ENCODE measurements at places on chromosomes 2 and 18.

DNA sequence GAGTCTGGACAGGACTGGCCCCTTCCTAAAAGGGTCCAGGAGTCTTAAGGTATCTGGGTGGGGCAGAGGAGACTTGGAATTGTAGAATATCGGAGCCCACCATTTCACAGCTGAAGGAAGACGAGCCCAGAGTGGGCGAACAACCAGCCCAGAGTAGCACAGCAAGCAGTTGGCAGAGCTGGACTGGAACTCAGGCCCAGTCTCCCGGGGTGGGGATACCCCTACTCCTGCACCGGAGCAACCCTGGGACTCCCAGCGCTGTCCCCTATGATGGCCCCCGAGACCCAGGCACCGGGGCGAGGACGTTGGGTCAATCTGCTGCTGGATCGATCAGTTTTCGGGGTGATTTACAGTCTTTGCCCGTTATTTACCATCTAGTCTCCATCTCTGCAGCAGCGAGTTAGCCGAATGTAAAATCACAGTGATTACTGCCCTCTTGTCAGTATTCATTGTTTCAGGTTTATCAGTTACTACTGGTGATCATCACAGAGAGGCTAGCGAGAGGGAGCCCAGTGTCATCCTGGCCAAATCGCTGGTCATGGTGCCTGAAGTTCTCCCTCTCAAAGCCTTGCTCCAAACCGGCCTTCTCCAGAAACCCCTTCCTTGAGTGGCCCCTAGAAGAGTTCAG lies 75.3 kb downstream of the SMAD7 start:
- DNase-seq = no peak
- H3K36me3 ChIP-seq = no peaks in the 10 kb centered on the region
- H3K27me3 ChIP-seq = no peaks in the 10 kb centered on the region
- H3K4me3 ChIP-seq = no peak overlapping the region
- H3K4me1 ChIP-seq = no peaks in the 10 kb centered on the region

- no peak overlapping the region for H3K27ac ChIP-seq
- DNase-seq = no peak
- no peaks in the 10 kb centered on the region for H3K27me3 ChIP-seq
- H3K36me3 ChIP-seq = peaks cover 8% of the 10 kb centered on the region
- no peaks in the 10 kb centered on the region for H3K4me1 ChIP-seq
Observed at GRCh38 chr2:182952741-182953450, 85.4 kb downstream of the NCKAP1 start.

DNA sequence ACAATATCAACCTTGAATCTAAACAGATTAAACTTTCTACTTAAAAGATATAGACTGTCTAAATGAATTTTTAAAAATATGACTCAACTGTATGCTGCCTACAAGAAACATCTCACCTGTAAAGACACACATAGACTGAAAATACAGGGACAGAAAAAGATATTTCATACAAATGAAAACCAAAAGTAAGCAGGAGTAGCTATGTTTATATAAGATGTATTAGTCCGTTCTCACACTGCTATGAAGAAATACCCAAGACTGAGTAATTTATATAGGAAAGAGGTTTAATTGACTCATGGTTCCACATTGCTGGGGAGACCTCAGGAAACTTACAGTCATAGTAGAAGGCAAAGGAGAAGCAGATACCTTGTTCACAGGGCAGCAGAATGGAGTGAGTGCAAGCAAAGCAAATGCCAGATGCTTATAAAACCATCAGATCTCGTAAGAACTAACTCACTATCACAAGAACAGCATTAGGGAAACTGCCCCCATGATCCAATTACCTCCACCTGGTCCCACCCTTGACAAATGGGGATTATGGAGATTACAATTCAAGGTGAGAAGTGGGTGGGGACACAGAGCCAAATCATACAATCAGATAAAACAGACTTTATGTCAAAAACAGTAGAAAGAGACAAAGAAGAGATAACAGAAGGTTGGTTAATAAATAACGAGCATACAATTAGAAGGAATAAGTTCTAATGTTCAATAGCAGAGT lies 214.4 kb upstream of the SLC39A10 start:
- no peaks in the 10 kb centered on the region for H3K27me3 ChIP-seq
- no peak for DNase-seq
- no peaks in the 10 kb centered on the region for H3K36me3 ChIP-seq
- H3K4me1 ChIP-seq = no peaks in the 10 kb centered on the region
- H3K27ac ChIP-seq = no peak overlapping the region

DNA sequence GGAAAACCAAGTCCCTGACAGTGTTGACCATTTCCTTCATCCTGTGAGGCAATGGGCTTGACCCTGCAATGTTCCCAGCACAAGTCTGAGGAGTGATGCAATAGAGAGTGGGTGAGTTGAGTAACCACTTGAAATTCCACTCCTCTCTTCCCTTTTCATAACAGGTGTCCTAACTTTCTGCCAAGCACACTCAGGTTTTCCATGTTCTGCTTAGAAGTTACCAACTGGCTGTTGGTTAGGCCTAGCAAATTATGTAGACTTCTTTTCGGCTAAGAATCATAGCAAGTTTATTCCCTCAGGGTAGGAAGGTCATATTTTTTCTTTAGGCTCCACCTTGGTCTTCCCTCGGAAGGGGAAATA lies 11.5 kb downstream of the GNLY start:
- no peaks in the 10 kb centered on the region for H3K36me3 ChIP-seq
- peaks cover 12% of the 10 kb centered on the region for H3K4me1 ChIP-seq
- no peak for DNase-seq
- peak overlapping the region; percentile 74 for H3K27ac ChIP-seq
- no peaks in the 10 kb centered on the region for H3K27me3 ChIP-seq

DNA sequence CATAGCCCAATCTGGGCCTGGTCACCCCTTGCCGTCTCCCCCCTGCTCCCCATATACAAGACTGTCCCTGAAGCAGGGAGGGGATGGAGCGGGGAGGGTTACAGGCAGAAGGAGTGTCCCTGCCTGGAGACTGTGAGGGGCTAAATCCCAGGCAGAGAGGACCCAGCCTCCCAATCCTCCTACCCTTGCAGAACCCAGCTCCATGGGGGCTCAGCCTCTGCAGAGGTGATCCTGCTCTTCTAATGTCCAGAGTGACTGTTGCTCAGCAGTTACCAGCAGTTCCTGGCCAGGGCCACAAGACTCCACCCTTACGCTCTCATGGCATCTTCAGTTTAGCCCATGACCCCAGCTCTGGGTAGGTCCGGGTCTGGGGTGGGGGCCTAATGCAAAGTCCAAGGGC lies 58.1 kb downstream of the COA5 start:
- DNase-seq = no peak
- no peaks in the 10 kb centered on the region for H3K27me3 ChIP-seq
- H3K4me3 ChIP-seq = no peak overlapping the region
- H3K4me1 ChIP-seq = no peaks in the 10 kb centered on the region
- H3K36me3 ChIP-seq = peaks cover 98% of the 10 kb centered on the region

GRCh38 chr2:182020286-182021070 lies 34.8 kb downstream of the PPP1R1C start:
- H3K27ac ChIP-seq = no peak overlapping the region
- no peaks in the 10 kb centered on the region for H3K36me3 ChIP-seq
- no peaks in the 10 kb centered on the region for H3K27me3 ChIP-seq
- H3K4me3 ChIP-seq = no peak overlapping the region

DNA sequence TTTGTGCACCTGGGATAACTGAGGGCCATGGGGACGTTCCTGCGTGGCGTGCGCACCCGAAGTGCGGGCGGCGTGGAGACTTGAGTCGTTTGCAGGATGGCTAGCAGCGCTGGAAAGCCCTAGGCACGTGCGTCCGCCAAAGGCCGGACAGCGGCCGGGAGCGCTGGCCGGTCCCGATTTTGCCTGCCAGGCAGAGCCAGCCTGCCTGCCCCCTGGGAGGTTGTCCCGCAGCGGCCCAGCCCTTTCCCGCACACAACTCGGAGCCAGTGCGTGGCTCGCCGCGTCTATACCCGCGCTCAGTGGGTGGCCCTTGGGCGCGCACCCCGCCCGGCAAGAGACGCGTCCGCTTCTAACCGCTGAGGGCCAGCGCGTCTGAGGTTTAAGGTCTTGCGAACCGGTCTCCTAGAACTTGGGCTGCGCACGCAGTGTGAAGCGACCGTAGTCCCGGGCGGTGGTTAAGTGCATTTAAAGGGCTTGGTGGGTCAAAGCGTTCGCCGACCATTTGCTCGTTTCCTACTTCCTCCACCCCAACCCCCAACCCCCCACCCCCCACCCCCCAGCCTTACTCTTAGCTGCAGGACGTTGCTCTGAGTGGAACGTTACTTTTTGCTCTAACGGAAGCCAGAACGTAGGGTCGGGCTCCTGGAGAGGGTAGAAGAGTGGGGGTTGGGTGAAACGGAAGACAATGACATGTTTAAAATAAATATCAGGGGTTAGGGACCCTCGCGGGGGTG lies 627 bp downstream of the CDCA7 start:
- no peak for DNase-seq
- H3K27me3 ChIP-seq = peaks cover 60% of the 10 kb centered on the region
- H3K36me3 ChIP-seq = no peaks in the 10 kb centered on the region
- peak overlapping the region; percentile 81 for H3K4me3 ChIP-seq
- peaks cover 9% of the 10 kb centered on the region for H3K4me1 ChIP-seq

DNA sequence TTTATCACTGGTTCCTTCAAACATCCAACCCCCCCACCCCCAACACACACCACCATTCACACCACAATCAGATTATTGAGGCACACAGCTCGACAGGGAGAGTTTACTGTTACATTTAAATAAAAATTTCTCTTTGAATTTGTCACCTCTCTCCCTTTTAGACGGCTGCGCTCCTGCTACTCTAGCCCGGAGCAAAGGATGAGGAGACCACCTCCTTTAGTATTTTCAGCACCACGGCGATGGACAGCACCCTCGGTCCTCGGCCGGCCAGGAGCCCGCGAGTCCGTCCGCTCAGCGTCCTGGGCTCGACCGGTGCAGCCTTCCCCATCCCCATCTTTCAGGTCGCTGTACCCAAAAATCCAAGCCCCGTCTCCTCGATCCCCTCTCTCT lies 892 bp downstream of the CELF4 start:
- no peak for DNase-seq
- no peaks in the 10 kb centered on the region for H3K36me3 ChIP-seq
- H3K27me3 ChIP-seq = peaks cover 20% of the 10 kb centered on the region

DNA sequence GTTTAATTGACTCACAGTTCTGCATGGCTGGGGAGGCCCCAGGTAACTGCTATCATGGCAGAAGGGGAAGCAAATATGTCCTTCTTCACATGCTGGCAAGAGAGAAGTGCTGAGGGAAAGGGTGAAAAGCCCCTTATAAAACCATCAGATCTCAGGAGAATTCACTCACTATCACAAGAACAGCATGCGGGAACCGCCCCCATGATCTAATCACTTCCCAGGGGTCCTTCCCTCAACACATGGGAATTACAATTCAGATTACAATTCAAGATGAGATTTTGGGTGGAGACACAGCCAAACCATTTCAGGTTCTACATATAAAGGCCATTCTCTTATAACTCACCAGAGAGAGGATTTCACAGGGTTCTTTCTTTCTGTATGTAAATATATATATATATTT lies 62.9 kb downstream of the VRK2 start:
- no peaks in the 10 kb centered on the region for H3K27me3 ChIP-seq
- H3K4me1 ChIP-seq = peaks cover 40% of the 10 kb centered on the region
- H3K27ac ChIP-seq = no peak overlapping the region
- no peak for DNase-seq

GRCh38 chr2:134244587-134244986 lies 9.3 kb upstream of the MGAT5 start:
- no peaks in the 10 kb centered on the region for H3K27me3 ChIP-seq
- H3K4me1 ChIP-seq = peaks cover 33% of the 10 kb centered on the region
- no peak overlapping the region for H3K4me3 ChIP-seq
- H3K27ac ChIP-seq = no peak overlapping the region
- no peak for DNase-seq
- H3K36me3 ChIP-seq = no peaks in the 10 kb centered on the region

DNA sequence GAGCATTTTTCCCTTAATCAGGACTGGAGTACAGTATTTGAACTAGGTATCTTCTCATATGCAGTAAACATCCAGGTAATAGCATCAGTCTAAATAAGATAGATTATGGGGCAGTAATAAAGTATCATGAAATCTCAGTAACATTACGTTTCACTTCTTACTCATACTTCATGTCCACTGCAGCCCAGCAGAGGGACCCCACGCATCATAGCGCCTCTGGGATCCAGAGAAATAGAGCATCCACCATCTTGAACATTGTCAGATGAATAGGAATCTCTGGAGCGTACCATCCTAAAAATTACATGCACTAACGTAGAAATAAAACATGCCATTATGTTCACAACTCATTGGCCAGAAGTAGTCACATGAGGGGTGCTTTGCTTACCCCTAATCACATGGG lies 499.0 kb downstream of the CPS1 start:
- no peaks in the 10 kb centered on the region for H3K36me3 ChIP-seq
- H3K27me3 ChIP-seq = no peaks in the 10 kb centered on the region
- DNase-seq = no peak
- no peak overlapping the region for H3K27ac ChIP-seq
- H3K4me1 ChIP-seq = no peaks in the 10 kb centered on the region

DNA sequence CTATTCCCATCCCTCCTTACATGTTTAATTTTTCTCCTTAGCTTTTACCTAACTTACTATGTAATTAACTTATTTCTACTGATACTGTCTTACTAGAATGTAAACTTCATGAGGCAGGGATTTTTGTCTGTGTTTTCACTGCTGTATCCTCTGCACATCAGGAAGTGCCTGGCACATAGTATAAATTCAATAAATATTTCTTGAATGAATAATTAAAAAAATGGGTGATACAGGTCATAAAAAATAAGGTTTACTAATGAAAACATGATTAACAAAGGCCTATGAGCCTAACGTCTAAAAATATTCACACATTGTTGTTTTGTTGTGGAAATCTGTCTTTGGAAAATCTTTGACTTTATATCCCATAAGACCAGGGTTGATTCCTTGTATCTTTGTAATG lies 4.5 kb downstream of the RBKS start:
- no peaks in the 10 kb centered on the region for H3K27me3 ChIP-seq
- no peak overlapping the region for H3K27ac ChIP-seq
- no peak overlapping the region for H3K4me3 ChIP-seq
- no peak for DNase-seq

- no peaks in the 10 kb centered on the region for H3K27me3 ChIP-seq
- no peak overlapping the region for H3K4me3 ChIP-seq
- DNase-seq = no peak
- no peaks in the 10 kb centered on the region for H3K36me3 ChIP-seq
- no peaks in the 10 kb centered on the region for H3K4me1 ChIP-seq
Observed at GRCh38 chr2:70647873-70648481, 94.4 kb upstream of the TGFA start.

DNA sequence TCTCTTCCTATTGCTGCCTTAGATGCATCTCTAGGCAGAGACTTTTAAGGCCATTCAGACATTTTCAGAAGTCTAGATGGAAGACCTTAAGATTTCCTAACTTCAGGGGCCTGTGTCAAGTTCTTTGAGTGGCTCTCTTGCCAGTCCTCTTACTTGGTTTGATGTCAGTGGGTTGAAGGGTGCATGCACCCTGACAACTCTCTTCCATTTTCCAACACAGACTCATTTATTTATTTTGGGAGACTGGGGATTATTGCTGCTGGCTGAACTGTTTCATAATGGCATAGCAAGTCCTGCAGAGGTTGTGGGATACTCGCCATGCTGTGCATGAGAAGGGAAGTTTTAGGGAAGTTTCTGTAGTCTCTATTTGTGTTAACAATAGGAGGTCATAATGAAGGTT lies 39.0 kb upstream of the ACADL start:
- no peaks in the 10 kb centered on the region for H3K4me1 ChIP-seq
- H3K4me3 ChIP-seq = no peak overlapping the region
- no peak overlapping the region for H3K27ac ChIP-seq
- H3K36me3 ChIP-seq = no peaks in the 10 kb centered on the region
- no peak for DNase-seq

GRCh38 chr18:58505181-58505580 lies 123.7 kb downstream of the ALPK2 start:
- no peaks in the 10 kb centered on the region for H3K4me1 ChIP-seq
- no peaks in the 10 kb centered on the region for H3K36me3 ChIP-seq
- H3K27me3 ChIP-seq = no peaks in the 10 kb centered on the region
- DNase-seq = no peak
